CD4-positive, alpha-beta T cell (primary cell): ENCODE measurements at places on chromosomes 6 and 20.

DNA sequence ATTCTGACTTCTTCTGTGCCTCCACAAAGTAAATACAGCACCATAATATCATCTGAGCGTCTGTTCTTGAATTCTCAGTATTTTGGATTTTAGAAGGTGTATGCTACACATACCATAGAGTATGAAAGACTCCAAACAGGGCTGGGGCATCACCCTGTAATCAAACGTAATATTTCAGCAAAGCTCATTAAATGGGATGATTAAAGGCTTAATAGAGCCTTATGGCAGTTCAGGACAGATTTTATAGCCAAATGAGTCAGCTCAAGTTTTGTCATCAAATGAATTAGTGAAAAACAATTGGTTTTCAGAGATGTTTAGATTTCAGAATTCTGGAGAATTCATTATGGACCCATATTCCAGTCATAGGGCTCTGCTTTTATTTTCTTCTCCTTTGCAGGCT, 68.9 kb downstream of the TULP4 start:
- no peak for DNase-seq

DNA sequence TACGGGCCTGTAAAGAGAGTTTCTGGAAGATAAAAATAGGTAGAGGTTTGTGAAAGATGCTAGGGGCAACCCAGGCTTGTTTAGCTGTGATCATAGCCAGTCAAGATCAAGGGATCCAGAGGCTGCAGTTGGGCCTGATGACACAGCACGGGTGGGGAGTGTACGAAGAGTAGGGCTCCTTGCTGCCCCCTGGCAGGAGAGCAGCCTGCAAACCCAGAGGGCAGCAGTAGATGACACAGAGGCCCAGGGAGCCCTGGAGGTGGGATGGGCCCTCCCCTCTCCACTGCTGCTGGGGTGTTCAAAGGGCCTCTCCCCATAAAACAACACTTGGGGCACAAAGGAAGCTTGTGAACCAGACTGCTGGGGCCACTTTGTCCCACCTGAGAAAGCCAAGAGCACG, 47.2 kb downstream of the VEGFA start:
- DNase-seq, result peak; percentile 4

GRCh38 chr6:93746892-93747291, 327.5 kb upstream of the EPHA7 start:
- DNase-seq, result no peak

DNA sequence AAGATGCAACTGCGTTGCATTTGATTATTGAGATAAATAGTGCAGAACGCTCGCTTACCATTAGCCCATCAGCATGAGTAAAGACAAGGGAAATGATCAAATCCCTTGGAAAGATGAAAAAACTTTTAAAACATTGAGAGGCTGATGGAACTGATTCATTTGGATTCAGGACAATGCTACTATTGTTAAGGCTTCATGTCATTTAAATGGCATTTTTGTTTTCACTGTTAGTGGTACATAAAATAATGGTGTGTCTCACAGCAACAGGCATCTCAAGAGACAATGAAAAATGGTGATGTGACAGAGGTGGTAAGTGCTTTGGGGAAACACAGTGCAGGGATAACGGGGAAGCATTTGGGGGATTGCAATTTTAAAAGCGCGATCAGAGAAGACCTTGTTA, 159.7 kb upstream of the KCNG1 start:
- no peak for DNase-seq

GRCh38 chr6:7812623-7813022, 86.7 kb downstream of the BMP6 start:
- no peak for DNase-seq
